Ammon's horn (tissue), 1 donor: ENCODE measurements at places on chromosomes 3 and 15.

GRCh38 chr15:67049351-67050044 is 15.9 kb upstream of the SMAD3 start:
- DNase-seq, result no peak

- DNase-seq, result no peak
Observed at GRCh38 chr15:64842096-64842939, 603 bp downstream of the PLEKHO2 start.

GRCh38 chr3:89303701-89304100 is 196.3 kb downstream of the EPHA3 start:
- DNase-seq, result no peak

- DNase-seq, result no peak
Observed at GRCh38 chr3:51969841-51970240, 2.6 kb upstream of the PCBP4 start.

DNA sequence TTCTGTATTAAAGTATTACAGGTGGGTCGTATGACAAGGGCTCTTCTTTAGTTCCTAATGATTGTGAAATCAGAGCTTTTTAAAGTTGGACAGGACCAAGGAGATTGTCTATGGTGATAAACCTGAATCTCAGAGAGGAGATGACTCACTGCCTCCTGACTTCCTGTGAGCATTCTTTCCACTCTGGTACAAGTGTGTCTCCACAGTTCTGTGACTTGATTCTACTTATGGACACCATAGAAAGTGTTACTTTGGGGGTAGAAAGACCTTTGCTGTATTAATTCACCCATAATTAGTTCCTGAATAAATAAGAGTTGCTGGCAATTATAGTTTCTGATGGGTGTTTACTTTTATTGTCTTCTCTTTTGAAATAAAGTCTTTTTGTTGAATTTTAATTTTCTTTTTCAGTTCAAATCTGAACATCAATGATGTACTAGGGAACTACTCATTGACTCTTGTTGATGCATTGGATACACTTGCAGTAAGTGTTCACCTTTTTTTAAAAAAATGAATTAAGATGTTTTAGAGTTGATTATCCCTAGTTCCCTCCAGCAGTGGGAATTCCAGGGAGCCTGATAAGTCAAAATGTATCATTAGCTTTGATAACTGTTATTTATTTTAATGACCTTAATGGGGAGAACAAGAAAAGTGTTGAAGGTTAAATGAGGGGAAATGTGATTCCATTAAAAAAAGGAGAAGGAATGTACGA is 7.4 kb downstream of the EDEM1 start:
- no peak for DNase-seq

DNA sequence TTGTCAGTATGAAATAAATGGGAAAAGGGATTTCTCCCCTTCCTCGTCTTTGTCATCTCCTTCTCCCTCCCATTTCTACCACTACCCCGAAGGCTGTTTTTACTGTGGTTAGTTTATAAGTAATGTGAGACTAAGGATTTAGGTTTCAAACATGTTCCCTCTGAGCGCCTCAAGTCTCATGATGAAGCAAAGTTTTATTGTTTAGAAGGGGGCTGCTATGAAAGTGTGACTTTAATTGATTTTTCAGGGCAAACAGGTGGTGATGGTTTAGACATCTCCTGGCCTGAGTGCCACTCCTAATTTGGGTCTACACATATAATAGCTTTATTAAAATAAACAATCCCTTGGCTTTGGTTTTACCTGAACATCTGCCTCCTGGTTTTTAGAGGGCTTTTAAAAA is 185.5 kb downstream of the MCTP2 start:
- no peak for DNase-seq

DNA sequence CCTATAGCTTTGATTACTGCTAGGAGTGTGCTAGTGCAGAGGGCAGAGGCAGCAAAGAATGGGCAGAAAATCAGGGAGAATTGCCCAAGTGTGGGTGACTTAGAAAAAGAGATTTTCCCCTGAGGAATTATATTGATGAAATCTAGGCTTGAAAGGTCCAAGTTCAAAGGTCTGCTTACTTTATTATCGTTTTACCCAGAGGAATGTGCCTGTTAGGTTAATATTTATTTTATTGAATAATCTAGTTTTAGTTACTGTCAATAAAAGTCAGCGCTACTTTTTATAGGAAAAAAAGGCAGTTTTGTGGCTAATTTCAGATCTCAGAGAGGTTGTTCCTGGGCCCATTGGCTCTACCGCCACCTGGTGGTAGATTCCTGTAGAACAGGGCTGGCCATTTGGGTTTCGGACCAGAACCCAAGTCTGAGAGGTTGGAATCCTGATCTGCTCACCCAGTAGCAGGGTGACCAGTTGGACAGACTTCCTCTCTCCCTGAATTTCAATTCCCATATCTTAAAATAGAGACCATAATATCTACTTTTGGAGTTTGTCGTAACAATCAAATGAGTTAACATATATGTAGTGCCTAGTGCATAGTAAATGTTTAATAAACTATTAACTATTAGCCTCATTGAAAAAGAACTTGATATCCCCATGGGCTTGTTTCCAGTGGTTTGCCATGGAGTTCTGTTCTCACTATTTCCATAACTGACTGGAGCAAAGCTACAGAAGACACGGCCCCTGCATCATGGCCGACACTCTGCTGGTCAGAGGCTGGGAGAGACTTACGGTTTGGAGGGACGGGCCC is 62.7 kb upstream of the ZNF148 start:
- DNase-seq, result peak; percentile 58

- no peak for DNase-seq
Observed at GRCh38 chr15:98806275-98806895, 158.0 kb downstream of the IGF1R start.

DNA sequence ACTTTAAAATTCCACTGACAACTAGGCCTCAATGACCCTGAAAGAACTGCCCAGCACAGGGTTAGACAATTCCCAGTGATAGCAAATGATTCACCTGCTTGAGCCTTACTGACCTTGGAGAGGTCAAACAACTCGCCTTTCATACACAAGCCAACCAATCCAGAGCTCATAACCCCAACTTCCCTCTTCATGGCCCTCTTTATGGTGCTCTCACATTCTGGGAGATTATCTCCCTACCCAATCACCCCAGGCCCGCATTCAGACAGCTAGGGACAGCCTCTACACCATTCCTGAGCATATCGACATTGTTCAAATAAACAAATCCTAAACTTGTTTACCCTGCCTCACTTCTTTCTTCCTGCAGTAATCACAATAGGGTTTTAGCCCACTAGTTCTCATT is 32.2 kb upstream of the COLQ start:
- no peak for DNase-seq

GRCh38 chr15:88920186-88920891 is 7.2 kb upstream of the MFGE8 start:
- DNase-seq, result no peak

DNA sequence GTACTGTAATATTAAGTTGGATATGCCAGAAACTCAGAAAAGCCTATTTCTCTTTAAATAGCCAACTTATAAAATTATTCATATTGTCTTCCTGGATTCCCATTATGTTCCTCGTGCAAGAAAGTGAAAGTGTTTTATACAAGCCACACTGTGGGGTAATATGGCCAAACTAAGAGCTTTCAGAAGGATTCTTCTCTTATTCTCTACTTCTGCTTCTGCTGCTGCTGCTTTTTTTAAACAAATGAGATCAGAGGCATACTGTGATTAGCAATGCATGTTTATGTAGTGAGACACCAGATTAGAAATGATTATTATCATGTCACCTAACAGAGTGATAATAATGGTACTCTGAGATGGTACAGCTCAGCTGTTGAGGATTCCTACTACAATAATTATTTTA is 1026.5 kb upstream of the CFAP20DC start:
- no peak for DNase-seq

GRCh38 chr15:65033659-65034269 is 4.3 kb upstream of the MTFMT start:
- peak; percentile 80 for DNase-seq

DNA sequence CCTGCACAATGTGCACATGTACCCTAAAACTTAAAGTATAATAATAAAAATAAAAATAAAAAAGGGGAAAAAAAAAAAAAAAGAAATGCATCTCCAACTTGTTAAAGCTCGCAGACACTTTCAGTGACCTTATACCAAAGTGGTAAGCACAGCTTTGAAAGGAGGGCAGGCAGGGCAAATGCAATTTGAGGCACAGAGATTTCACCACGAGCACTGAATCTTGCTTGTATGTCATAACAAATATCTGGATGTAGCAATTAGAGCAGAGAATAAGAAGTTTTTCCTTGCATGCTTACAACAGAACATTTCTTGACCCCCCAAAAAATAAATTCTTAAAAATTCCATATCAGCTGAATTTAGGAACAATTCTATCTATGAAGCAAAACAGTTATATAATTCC is 66.5 kb downstream of the FBN1 start:
- no peak for DNase-seq

- DNase-seq, result no peak
Observed at GRCh38 chr15:77354063-77354462, 65.8 kb downstream of the PEAK1 start.

DNA sequence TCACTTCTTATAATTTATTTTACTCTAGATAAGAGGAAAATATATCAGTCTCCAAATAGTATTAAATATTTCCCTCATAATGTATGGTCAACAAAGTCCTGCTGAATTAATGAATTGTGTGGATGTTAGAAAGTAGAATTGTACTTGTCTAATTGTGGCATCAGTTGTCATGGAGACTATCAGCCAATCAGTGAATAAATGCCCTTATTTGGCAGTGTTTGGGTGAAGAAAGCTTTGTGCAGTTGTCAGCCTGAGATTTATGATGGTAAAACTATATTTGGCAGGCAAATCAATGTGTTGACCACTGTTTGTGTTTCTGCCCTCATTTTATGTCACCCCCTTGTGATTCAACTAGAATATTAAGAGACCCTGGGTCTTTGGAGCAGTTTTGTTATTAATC is 293.6 kb upstream of the MDFIC2 start:
- DNase-seq, result no peak

DNA sequence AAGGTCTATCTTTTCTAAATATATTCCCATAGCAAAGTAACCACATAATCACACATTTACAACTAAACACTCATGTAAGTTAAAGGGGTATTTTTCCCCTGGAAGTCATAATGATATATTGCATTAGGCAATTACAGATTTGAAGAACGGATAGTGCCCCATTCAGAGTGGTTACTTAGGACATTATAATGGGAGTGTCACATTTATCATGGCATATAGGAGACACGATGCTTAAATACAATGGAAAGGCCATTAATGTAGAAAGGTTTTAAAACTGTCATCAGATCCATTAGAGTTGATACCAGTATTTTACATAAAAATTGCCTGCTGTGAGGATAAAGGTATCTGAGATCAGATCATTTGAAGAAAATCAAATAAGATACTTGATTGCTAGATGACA is 582.0 kb upstream of the SEMA6D start:
- no peak for DNase-seq

DNA sequence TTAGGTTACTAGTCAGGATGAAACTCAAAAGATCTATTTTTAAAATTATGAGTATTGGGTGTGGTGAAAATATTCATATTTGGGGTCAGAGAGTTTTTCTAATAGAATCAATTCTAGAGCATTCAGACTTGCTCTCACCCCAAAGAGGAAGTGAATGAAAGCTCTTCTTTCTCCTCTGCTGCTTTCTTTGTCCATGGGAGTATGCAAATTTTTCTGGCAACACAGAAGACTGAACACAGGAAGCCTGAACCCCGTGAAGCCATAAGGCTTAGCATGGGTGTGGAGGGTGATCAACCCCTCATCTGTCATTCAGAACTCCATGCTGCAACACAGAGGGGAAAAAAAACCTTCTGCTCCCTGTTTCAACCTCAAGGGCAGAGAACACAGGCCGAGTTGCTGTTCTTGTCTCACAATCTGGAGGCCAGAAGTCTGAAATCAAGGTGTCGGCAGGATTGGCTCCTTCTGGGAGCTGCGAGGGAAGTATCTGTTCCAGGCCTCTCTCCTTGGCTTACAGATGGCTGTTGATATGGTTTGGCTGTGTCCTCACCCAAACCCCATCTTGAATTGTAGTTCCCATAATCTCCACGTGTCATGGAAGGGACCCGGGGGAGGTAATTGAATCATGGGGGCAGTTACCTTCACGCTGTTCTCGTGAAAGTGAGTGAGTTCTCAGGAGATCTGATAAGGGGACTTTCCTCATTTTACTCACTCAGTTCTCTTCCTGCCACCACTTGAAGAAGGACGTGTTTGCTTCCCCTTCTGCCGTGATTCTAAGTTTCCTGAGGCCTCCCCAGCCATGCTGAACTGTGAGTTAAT is 33.7 kb upstream of the CD47 start:
- peak; percentile 58 for DNase-seq

GRCh38 chr3:39050029-39050428 is 1.7 kb downstream of the SCN11A start:
- peak; percentile 62 for DNase-seq

GRCh38 chr3:117480525-117480924 is 770.9 kb downstream of the TUSC7 start:
- peak; percentile 23 for DNase-seq

DNA sequence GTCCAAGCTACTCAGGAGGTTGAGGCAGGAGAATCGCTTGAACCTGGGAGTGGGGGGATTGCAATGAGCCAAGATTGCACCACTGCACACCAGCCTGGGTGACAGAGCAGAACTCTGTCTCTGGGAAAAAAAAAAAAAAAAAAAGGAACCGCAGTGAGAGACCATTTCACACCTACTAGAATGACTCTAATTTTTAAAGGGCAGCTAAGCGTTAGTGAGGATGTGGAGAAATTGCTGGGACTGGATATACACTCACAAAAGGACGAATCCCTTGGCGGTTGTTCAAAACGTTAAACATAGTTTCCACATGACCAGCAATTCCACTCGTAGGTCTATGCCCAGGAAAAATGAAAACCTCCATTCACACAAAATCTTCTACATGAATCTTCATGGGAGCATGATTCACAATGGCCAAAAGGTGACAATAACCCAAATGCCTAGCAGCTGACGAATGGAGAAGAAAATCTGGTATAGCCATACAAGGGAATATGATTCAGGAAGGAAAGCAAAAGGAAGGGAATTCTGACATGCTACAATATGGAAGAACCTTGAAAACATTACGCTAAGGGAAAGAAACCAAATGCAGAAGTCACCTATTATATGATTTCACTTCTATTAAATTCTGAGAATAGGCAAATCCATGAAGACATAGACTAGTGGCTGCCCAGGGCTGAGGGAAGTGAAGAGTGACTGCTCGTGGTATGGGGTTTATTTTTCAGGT is 127.0 kb downstream of the CHSY1 start:
- no peak for DNase-seq

DNA sequence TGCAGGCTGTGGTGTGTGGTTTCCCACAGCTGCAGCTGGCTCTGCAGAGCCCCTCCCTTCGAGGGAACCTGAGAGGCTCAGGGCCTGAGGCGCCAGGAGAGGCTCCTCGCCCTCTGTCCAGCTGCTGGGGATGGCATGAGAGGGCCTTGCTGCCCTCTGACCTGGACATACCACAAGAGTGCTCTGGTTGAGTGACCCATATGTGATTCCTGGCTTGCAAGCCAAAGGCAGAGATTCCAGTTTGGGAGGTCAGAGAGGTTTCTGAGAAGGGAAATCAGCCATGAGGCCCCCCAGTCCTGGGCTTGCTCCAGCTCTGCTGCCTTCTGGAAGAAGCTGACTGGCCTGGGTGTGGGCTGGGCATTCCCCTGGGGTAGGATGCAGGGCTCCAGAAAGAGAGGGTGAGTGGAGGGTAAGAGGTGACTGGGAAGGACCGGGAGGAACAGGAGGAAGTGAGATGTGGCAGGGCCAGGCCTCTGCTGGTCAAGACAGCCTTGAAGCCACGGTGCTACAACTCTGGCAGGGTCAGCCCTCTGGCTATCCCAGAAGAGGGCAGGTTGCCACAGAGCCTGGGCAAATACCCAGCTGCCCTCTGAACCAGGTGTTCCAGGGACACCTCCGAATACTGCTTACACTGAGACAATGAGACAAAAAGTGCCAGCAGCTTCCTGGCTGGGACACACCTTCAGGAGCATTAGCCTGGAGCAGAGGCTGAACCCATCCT is 16.0 kb upstream of the SRP14 start:
- no peak for DNase-seq

GRCh38 chr3:22113453-22113852 is 362.4 kb upstream of the ZNF385D start:
- DNase-seq, result no peak
